ENCODE measurements at places on chromosomes 12 and 14.

- no peak for DNase-seq
Observed at GRCh38 chr12:112841906-112842305, 50.4 kb downstream of the RPH3A start.

DNA sequence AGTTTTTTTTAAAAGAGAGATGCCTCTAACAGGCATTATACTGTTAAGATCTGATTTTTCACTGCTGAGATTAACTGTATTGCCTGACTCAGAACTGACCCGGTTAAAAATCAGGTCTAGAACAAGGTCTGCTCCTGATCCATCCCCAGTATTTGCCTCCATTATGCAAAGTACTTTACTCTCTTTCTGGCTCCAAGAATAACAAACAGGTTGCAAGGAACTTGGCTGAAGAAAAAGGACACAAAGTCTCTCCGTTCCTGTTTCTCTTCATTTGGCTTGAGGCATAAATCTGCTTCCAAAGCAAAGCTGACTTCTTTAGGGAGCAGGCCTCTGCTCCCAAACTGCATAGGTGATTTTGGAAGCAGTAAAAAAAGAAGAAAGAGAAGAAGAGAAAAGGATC lies 199.3 kb upstream of the PDZRN4 start:
- DNase-seq = no peak

- DNase-seq = no peak
Observed at GRCh38 chr12:71645268-71645667, 18.4 kb downstream of the ZFC3H1 start.

- DNase-seq = no peak
Observed at GRCh38 chr12:131598717-131599116, 112.2 kb upstream of the SFSWAP start.

GRCh38 chr14:44649061-44649460 lies 142.0 kb upstream of the FSCB start:
- no peak for DNase-seq

DNA sequence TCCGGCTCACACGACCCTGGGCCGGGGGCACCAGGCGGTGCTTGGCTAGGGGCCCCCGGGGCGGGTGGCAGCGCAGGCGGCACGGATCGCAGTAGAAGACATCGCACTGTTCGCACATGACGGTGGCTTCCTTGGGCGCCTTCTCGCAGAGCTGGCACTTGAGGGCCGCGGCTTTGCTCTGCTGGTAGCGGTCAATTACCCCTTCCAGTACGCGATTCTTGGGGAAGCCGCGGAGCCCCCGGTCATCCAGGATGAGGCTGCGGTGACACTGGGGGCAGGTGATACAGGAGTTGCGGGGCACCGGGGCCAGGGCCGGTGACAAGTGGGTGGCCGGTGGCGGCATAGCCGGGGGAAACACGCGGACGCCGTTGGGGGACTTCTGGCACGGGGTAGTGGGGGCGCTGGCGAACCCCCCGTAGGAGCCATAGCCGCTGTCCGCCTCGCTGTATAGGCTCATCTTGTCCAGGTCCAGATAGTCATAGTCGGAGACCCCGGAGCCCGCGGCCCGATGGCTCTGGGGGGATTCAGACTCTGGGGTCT lies 553 bp downstream of the TRIM9 start:
- peak; percentile 32 for DNase-seq

DNA sequence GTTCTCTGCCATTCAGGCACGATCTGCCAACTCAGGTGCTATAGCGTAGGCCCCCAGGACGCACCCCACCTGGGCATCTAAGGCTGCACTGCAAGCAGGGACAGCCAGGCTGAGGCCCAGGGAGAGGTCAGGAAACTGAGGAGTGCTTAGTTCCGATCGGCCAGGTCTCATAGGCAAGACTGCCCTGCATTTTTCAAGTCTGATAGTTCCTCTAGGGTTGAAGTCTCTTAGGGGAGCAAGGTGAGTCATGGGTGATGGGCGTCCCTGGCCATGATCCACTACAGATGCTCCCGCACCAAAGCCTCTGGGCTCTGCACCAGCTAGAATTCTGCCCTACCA lies 13.2 kb downstream of the NOPCHAP1 start:
- no peak for DNase-seq

GRCh38 chr12:12871587-12872138 lies 19.7 kb upstream of the GPRC5A start:
- no peak for DNase-seq

GRCh38 chr14:96752594-96752993 lies 44.6 kb upstream of the VRK1 start:
- DNase-seq = no peak

- no peak for DNase-seq
Observed at GRCh38 chr14:33567023-33567728, 383.7 kb downstream of the EGLN3 start.

GRCh38 chr12:125966641-125967040 lies 901.4 kb downstream of the AACS start:
- DNase-seq = no peak

- no peak for DNase-seq
Observed at GRCh38 chr12:52126605-52127578, 47.4 kb downstream of the SMIM41 start.

DNA sequence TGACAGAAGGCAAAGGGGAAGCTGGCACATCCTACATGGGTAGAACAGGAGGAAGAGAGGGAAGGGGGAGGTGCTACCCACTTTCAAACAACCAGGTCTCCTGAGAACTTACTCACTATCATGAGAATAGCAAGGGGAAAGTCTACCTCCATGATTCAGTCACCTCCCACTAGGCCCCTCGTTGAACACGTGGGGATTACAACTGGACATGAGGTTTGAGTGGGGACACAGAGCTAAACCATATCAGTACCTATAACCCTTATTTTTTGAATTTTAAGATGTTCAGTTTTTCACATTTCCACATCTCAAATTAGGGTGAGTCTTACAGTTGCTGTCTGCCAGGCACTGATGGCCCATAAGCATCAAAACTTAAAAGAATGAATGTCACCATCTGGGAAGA lies 80.2 kb upstream of the ST8SIA1 start:
- DNase-seq = no peak

DNA sequence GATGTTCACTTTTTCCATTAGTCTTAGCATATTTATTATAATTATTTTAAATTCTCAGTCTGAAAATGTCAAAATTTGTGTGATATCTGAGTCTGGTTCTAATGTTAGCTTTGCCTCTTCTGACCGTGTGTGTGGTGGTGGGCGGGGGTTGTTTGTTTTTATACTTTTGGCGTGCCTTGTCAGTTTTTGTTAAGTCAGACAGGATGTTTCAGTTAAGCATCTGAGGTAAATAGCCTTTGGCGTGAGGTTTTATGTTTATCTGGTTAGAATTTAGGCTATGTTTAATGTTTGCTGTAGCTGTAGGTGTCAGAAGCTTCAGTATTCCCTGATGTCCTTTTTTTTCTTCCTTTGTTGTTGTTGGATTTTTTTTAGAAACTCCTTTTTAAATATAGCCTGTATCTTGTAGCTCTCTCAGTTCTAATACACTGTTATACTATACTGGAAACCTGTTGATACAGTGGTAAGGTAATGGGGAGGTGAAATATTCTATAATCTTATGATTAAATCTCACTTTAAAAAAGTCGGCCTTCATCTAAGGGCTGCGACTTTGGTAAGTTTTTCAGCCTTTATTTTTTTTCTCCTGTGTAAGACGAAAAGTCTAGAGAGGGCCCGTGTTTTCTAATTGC lies 111.6 kb downstream of the SCAF11 start:
- no peak for DNase-seq

GRCh38 chr14:55430024-55430690 lies 10.3 kb downstream of the TBPL2 start:
- DNase-seq = peak; percentile 40
